ENCODE measurements at places on chromosomes 1 and 21.

- no peak for DNase-seq
These were observed 2.6 kb upstream of the ZNF436 start for GRCh38 chr1:23371987-23372880.

DNA sequence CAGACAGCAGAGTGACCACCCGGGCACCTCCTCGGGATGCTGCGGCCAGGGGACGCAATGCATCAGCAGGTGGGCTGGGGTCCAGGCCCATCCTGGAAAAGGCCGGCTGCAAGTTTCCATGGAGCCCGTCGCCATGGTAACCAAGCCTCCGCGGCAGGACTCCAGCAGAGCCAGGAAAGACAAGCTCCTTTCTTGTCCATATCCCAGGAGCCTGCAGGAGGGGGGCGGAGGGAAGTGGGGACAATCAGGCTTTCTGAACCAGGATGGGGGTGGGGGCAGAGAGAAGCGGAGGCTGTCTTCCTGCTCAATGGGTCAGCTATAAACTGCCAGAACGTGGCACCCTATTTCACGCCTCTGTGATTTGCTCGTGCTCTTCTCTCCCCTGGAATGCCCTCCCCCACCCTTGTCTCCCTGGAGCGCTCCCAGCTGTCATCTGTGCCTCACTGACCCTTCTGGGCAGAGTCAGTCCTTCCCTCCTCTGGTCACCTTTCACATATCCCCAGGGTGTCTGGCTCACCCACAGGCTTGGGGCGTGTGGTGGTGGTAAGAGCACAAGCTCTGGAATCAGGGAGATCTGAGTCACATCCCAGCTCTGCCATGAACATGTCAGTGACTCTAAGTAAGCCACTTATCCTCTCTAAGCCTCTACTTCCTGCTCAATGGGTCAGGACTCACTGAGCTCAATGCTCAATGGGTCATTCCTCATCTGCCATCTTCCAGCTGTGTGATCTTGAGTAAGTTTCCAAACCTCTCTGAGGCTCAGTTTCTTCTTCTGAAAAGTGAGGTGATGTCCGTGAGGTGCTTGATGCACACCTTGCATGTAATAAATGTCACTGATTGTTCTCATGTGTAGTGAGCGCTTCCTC is 58.9 kb upstream of the LAPTM5 start:
- DNase-seq = no peak

- no peak for DNase-seq
These were observed 273.8 kb upstream of the SNX7 start for GRCh38 chr1:98387701-98388100.

- no peak for DNase-seq
These were observed 511 bp upstream of the INPP5B start for GRCh38 chr1:37947364-37947763.

DNA sequence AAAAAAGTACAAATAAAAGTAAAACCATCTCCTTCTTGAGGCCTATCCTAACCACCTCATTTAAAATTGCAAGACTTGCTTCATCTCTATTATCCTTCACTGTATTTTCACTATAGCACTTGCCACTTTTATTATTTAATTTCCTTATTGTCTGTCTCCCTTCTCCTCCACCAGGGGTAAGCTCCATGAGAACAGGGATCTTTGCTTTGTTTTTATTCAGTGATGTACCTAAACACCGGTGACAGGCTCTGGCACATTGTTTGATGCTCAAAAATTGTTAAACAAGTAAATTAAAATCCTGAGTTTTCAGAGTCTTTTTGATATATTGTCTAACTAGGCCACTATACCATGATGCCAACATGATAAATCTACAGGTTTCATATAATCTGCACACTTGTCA is 17.2 kb upstream of the SPEN start:
- no peak for DNase-seq

GRCh38 chr1:245169376-245169775 is 14.6 kb downstream of the KIF26B start:
- no peak for DNase-seq

DNA sequence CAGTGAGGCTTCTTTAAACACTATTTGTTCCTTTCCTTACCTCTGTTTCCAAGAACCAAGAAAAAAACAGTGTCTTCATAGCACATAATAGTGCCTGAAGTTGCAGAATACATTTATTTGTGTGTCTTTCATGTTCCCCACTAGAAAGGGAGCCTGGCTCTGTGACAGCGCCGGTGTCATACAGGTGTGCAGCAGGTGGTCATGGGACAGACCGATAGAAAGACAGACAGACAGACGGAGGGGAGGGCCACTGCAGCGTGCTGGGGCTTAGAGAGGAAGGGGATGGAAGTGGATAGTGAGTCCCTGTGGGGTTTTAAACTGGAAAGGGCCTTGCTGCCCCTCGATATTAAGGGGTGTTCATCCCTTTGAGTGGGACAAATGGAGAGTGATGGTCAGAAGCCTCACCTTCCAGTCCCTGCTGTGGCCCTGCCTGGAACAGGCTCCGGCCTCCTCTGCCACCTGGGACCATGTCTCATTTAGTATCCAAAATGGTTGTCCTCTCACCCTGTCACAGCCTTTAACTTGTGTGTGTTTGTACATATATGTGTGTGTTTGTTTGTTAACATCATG is 152.9 kb downstream of the PGBD5 start:
- no peak for DNase-seq
